ENCODE measurements at places on chromosomes 3 and 15.
A peak's percentile ranks its signal among the peaks of the same experiment; 100 is the strongest.

DNA sequence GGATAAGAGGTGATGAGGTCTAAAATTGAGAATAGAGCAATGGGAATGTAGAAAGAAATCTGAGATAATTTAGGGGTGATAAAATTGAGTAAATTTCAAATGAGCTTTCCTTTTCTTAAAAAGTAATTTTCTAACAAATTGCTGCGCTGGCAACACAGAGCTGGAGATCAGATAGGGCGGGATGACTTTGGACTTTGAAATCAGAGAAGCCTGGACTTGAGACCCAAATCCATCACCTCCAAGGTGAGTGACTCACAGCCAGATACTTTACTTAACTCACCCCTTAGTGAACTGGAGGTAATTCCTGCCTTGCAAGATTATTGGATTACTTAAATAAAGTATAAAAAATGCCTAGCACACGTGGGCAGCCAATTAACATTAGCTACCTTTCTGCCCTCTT is 80.8 kb downstream of the P2RY1 start:
- ATAC-seq: no peak

DNA sequence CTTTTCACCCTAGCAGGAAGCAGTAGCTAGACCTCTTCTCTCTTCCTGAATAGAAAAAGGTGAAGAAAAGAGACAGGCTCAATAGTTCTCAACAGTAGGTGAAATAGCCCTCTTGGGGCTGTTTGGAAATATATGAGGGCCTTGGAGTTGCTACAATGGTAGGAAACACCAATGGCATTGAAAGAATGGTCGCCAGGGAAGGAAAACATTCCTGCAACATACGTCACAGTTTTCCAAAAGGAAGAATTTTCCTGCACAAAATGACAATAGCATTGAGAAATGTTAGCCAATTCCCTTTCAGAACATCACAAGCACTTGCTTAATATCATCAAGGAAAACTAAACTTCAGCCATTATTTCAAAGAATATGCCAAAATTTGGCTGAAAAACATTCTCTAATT is 484.5 kb downstream of the IGSF11 start:
- no peak for ATAC-seq

DNA sequence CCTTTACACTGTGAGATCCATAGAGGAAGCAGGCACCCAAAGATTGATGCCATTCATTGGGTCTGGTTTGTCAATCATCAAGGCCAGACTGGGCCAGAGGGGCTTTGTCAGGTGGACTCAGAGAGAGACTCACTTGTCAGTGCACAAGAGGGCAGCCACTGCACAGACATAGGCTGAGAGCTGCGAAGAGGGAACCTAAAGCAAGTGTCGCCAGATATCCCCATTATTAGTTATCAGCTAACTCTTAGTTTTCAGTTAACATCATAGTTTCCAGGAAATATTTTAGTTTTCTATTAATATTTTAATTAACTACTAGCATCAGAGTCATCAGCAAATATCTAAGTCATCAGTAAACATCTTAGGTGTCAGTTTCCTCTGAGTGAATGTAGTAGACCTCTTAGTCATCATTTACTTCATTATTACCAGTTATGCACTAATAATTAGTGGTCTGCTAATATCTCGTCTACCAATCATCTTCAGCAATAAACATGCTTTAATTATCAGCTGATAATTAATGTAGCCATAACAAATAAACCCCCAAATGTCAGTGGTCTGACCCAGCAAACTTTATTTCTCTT is 41.7 kb upstream of the LIMD1 start:
- ATAC-seq: no peak

DNA sequence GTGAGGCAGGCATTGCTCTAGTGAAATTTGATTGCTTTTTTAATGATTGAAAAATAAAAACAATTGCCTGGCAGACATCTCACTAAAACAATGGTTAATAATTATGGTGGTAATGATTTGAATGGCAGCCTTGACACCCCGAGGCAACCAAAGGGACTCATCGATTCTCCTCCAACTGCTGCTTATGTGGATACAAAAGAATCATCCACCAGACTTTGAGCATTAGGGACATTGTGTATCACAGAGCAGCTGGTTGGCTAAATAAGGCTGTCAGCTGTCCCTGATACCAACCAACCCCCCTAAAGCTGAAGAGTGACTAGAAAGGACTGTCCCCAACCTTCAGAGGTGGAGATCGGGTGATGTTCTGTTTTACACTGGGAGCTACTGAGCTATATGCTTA is 1.7 kb upstream of the CD47 start:
- ATAC-seq: no peak

- ATAC-seq: no peak
Observed at GRCh38 chr15:89818287-89818686, 3.6 kb upstream of the ANPEP start.

GRCh38 chr15:85642065-85642692 is 152.5 kb downstream of the KLHL25 start:
- ATAC-seq: no peak

DNA sequence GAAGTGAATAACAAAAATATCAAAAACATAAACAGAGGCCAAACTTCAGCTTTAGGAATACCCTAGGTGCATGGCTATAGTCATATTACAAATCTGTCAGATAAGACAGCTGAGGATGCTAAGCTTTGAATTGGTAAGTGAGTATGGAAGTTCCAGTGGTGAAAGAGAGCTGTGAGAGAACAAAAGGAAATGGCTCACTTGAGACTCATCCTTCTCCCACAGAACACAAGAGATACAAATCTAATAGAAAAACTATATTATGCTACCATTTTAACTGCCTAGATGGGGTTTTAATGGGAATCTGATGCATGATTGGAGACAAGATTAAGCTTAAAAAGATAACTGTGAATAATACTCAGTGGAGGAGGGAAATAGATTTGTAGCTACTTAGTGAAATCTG is 21.5 kb upstream of the PEX5L start:
- ATAC-seq: no peak

DNA sequence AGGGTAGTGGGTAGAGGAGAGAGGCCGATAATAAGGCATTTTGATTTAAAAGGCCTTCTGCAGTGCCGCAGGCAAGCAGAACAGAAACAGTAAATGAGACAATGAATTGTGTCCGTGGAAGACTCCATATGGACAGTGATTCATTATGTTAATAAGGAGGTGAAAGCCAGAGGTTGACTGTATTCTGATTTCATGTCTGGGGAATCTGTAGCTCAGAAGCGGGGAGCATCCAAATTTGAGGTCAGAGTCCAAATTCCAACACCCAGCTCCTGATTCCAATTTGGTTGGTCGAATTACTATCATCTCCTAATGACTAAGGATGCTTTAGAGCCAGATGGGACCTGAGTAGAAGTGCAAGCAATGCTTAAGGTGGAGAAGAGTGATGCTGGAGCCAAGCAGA is 1.0 kb upstream of the TBC1D21 start:
- no peak for ATAC-seq

DNA sequence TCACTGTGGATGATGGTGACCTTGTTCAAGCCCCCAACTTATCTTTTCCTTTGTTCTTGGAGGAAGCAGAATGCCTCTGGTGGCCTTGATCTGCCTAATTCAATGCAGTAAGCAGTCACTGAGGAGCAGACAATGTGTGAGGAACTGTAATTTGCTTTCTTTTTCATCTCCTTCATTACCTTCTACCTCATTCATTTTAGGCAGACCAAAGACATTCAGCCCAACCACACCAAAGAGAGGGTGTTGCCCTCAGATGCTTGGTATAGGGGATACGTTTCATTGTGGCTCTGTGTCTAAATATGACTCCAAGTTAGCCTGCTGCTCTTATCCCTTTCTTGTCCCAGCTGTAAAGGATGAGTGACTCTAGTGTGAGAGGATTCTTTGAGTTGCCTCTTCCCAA is 15.3 kb downstream of the EXOSC7 start:
- ATAC-seq: no peak

GRCh38 chr3:38030126-38031021 is 932 bp upstream of the PLCD1 start:
- ATAC-seq: no peak

DNA sequence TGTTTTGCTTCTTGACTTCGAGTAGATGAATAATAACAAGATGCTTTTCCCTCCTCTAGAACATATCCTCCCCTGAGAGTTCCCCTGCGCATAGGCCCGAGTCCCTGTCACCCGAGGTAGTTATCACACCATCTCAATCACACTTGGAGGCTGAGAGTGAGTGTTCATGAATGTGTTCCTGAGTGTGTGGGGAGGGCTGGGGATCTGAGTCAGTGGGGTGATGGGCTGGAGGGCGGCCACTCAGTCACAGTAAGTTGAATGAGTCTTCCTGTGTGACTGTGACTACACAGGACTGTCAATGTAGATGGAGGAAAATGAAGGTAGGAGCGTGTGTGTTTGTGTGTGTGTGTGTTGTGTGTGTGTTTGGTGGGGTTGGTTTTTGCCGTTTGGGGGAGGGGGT is 71.0 kb downstream of the SETD5 start:
- no peak for ATAC-seq

GRCh38 chr15:90219421-90220141 is 14.2 kb downstream of the CIB1 start:
- peak; percentile 66 for ATAC-seq

DNA sequence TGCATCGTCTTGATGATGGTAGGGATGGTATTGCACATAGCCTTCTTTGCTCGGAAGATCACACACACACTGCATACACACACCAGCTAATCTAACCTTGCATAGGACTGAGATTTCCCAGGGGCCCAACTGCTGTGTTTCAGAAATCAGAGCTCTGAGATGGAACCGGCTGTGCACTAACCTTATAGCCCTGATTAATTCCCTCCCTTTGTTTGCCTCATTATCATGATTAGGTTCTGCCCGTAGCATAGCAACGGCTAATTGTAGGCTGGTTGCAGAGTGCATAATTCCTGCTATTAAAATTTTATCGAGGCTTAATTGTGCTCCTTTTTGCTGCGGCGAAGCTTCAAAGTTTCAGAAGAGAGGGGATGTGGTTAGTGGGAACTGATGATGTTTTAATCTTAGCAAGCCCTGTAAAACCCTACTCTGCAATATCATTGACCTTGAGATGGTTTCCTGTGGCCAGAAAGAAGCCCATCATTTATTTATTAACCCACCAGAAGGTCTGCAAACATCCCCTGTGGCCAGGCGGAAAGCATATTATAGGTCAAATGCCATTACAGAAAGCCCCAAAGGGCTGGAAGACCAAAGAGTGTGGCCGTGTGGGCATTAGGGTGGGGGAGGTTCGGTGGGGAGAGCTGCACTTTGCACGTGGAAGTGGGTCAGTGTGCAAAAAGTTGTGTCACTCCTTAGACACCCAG is 56.2 kb upstream of the GLCE start:
- ATAC-seq: no peak

DNA sequence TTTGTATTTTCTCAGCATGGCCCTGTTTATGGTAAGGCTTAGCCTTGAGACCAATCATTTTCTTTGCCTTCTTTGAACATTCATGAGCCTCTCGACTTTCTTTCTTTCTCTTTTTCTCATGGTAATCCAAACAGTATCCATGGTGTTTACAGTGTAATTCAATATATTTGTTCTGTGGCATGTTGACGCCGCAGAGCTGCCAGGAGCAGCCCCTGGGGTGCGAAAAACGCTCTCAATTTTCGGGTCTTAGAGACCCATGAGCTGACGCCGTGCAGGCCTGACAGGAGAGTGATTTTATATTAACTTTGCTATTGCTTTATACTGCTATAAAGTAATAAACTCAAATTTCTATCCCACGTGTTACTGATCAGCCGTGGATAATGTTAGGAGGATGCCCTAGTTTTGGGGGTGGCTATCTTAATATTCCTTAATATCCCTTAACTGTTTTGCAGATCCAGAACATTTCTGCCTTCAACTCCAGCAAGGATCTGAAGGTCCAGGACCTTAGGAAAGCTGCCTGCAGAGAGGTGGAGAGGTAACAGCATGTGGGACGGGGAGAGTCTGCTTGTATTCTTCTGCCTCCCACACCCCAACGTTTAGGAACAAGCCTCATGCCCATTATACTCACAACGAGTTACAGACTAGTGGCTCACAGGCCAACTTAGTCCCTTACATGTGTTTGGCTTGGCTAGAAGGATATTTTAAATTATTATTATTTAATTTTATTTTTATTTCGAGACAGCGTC is 29.3 kb upstream of the MYO1E start:
- no peak for ATAC-seq

GRCh38 chr15:63517202-63517601 is 12.8 kb downstream of the USP3 start:
- ATAC-seq: no peak

DNA sequence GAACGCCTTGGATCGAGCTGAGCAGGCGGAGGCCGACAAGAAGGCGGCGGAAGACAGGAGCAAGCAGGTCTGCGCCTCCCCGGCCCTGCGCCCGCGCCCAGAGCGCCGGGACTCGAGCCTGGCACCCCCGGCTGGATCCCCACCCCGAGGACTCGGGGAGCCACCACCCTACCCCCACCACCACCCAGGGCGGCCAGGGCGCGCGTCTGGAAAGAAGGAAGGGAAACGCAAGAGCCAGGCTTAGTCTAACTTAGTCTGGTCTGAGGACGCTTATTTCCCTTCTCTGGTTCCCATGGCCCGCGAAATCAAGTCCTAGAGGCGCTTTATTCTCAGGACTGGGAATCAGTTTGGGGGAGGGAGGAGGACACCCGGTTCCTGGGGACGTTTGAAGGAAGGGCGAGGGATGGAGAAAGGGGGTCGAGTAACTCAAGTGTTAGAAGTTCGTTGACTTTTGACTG is 359 bp downstream of the TPM1 start:
- ATAC-seq: peak; percentile 15

GRCh38 chr3:27659279-27660021 is 62.7 kb downstream of the EOMES start:
- peak; percentile 57 for ATAC-seq

GRCh38 chr15:99568625-99569352 is 3.0 kb downstream of the MEF2A start:
- peak; percentile 18 for ATAC-seq

- peak; percentile 48 for ATAC-seq
Observed at GRCh38 chr3:194472290-194472920, 14.4 kb downstream of the ATP13A3 start.

DNA sequence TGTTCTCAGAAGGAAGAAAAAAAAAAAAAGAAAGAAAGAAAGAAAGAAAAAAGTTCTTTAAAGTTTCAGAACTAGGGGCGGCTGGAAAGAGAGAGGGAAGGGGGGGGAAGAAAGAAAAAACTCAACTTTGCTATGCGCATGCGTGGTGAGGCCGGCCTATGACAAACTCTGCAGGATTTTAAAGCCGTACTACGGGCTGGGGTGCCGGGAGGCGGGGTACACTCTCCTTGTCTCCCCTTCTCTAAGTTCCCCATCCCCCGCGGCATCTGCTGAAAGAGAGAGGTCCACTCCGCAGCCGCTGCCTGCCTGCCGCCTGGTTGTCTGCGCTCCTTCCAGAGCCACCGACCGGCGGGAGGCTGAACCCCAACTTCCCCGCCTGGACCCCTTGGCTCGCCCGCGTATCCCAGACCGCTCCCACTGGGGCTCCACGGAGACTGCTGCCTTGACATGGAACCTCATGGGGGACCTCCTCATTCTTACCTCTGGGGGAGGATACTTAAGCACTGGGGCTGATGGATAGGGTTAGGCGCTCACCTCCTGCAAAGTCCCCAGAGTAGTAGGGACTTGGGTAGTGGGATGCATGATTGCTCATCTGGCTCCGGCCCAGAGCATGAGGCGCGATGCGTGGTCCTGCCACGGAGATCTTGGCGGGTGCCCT is 1.4 kb upstream of the WNT5A start:
- peak; percentile 19 for ATAC-seq

Measured in motor neuron (in vitro differentiated cells).